ENCODE measurements at places on chromosomes 3 and 15. TPM values are rescaled to one million over a fixed set of nuclear protein-coding genes. Genes with fewer than 3 reads are reported as not detected.

Gene CPB1
- not detected for total RNA-seq

Gene AADACL2
- total RNA-seq = not detected

Gene ERC2
- 0.75 TPM for total RNA-seq

Gene GOLGA8T
- total RNA-seq = not detected

Gene CADPS
- 11.9 TPM for total RNA-seq

Gene STAB1
- 0.62 TPM for total RNA-seq

Gene MITF
- 23.7 TPM for total RNA-seq

Measured in uterine smooth muscle cell (primary cell).